ENCODE measurements at places on chromosomes 7 and 10. TPM values are rescaled to one million over a fixed set of nuclear protein-coding genes. Genes with fewer than 3 reads are reported as not detected.

SLC26A5 gene
- total RNA-seq, result 0.78 TPM

ABCB4 gene
- 7.4 TPM for total RNA-seq

CFTR gene
- 0.30 TPM for total RNA-seq

ABHD11 gene
- 11.4 TPM for total RNA-seq

EEPD1 gene
- 15.4 TPM for total RNA-seq

TAC1 gene
- not detected for total RNA-seq

RGS10 gene
- total RNA-seq, result 28.9 TPM

DNA sequence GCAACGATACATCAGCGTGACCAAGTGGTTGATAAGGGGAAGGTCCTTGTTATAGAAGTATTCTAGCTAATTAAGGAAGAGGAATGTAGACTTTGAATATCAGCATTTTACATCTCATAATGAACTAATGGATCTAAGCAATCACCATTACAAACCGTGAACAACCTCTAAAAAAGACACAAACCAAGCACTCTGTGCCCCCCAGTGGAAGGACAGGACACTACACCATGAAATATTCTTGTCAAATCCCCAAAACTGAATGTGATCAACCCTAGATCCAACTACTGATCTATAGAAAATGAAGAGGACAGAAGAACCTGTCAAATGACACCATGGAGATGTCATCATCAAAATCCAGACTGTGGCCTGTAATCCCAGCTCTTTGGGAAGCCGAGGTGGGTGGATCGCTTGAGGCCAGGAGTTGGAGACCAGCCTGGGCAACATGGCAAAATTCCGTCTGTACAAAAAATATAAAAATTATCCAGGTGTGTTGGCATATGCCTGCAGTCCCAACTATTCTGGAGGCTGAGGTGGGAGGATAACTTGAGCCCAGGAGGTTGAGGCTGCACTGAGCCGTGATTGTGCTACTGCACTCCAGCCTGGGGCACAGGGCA, 111.3 kb upstream of the CARD11 start:
- no peak overlapping the region for H3K4me3 ChIP-seq
- DNase-seq, result peak; percentile 17
- H3K27me3 ChIP-seq, result no peaks in the 10 kb centered on the region
- no peaks in the 10 kb centered on the region for H3K4me1 ChIP-seq
- H3K36me3 ChIP-seq, result no peaks in the 10 kb centered on the region

GRCh38 chr7:131455001-131455400, 101.4 kb downstream of the PODXL start:
- no peak for DNase-seq
- H3K4me3 ChIP-seq, result no peak overlapping the region
- H3K27me3 ChIP-seq, result no peaks in the 10 kb centered on the region
- no peaks in the 10 kb centered on the region for H3K4me1 ChIP-seq
- no peaks in the 10 kb centered on the region for H3K36me3 ChIP-seq

DNA sequence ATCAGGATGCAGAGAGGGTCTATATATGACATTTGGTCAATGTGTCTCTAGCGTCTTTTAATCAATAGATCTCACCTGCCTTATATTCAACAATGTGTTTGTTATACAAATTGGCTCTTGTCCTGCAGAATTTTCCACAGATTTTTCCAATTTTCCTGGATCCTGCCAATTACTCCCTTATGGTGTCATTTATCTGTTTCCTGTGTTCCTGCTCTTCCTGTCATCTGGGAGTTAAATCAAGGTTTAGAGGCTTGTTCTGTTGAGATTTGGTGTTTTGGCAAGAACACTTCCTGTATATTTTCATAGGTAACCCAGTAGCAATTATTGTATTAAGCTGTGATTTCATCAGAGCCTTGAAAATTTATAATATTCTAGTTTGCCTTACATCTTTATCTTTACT, 8.8 kb upstream of the C10orf71 start:
- no peaks in the 10 kb centered on the region for H3K27me3 ChIP-seq
- H3K27ac ChIP-seq, result no peak overlapping the region
- no peaks in the 10 kb centered on the region for H3K4me1 ChIP-seq
- H3K36me3 ChIP-seq, result no peaks in the 10 kb centered on the region
- no peak for DNase-seq

DNA sequence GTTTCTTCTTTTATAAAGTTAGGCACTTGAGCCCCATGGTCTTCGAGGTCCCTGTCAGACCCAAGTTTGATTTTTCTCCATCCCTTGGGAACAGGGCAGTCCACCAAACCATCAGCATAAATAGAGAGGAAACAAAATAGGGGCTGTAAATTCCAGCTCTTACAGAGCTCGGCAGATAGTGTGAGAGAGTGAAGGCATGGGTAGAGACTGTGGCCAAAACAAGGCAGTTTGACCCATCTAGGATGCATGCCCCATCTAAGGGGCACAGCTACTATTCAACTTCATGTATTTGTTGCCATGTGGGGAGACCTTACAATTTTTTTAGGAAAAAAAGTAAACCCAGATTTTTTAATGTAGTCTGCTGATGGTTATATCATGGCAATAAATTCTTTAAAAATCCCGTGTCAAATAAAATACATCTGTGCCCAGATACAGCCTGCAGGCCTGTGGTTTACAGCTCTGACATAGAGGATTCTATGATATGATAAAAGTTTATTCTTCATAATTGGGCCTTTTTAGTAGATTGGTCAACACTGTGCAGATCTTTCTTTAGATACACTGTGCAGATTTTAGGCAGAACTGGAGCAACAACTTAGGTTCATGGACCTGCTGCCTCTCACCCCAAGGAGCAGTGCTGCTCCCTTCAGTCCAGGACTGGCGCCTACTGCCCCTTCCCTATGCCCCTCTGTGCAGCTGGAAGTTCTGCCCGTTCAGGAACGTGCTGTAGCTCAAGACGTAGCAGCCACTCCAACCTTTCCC, 5.3 kb downstream of the PPP1R3C start:
- no peak overlapping the region for H3K4me3 ChIP-seq
- peaks cover 19% of the 10 kb centered on the region for H3K36me3 ChIP-seq
- no peak for DNase-seq

GRCh38 chr10:87723500-87723899, 63.8 kb downstream of the PAPSS2 start:
- H3K4me3 ChIP-seq, result no peak overlapping the region
- H3K27ac ChIP-seq, result no peak overlapping the region
- no peaks in the 10 kb centered on the region for H3K27me3 ChIP-seq
- no peak for DNase-seq

GRCh38 chr10:44981172-44982113, 2.8 kb upstream of the DEPP1 start:
- no peak overlapping the region for H3K4me3 ChIP-seq
- H3K27me3 ChIP-seq, result no peaks in the 10 kb centered on the region
- H3K27ac ChIP-seq, result peak overlapping the region; percentile 87

GRCh38 chr10:105949721-105950120, 1214.8 kb downstream of the SORCS1 start:
- H3K36me3 ChIP-seq, result no peaks in the 10 kb centered on the region
- H3K27me3 ChIP-seq, result no peaks in the 10 kb centered on the region
- no peak for DNase-seq

DNA sequence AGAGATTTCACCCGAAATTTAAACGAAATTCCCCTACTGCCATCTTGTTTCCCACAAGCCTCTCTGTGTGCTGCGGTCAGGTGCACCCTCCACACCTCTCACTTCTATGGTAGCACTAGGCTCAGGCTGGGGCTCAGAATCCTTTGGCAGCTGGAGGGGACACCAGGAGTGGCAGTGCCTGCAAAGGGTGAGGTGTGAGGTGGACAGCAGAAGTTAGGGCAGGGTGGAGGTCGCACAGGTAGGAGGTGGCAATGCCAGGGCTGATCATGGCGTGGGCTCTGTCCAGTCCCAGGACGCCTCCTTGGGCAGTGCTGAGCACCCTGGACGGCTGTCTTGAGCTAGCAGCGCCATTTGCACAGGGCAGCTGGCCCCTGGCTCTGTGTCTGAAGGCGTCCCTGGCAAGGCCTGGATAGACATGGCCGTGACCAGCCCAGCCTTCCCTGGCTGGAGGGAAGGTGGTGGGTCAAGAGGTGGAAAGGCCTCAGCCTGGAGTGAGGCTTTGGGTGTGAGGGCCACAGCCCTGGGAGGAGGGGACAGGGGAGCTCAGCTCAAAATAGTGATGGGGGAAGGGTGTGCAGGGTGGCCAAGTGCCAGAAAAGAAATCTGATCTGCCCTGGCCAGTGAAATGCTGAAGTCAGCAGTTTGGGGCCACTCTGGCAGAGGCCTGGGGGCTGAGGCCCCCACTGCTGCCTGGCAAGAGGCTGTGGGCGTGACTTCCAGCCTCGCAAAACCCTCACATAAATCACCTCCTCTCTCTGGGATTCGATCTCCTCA, 40.0 kb downstream of the ZCCHC24 start:
- H3K36me3 ChIP-seq, result no peaks in the 10 kb centered on the region
- no peaks in the 10 kb centered on the region for H3K4me1 ChIP-seq
- no peak overlapping the region for H3K4me3 ChIP-seq
- H3K27ac ChIP-seq, result no peak overlapping the region

DNA sequence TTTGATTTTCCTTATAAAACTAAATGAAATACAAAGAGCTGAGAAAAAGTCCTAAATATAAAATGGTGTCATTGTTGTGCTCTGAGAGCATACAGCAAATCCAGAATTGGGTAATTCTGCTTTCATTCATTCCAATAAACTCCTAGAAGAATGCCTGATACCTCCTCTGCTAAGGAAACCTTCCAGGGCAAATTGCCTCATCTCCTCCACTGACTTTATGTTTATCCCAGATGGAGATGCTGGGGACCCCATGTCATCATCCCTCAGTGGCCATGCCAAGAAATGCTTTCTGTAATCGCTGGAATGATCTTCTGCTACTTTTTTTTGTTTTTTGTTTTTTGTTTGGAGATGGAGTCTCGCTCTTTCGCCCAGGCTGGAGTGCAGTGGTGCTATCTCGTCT, 119.3 kb upstream of the PRKCQ start:
- H3K27ac ChIP-seq, result no peak overlapping the region
- no peaks in the 10 kb centered on the region for H3K27me3 ChIP-seq
- no peak overlapping the region for H3K4me3 ChIP-seq
- no peaks in the 10 kb centered on the region for H3K36me3 ChIP-seq
- H3K4me1 ChIP-seq, result no peaks in the 10 kb centered on the region
- DNase-seq, result no peak

GRCh38 chr10:31090894-31091607, 59.4 kb upstream of the ZNF438 start:
- H3K36me3 ChIP-seq, result no peaks in the 10 kb centered on the region
- H3K27me3 ChIP-seq, result no peaks in the 10 kb centered on the region
- no peak overlapping the region for H3K4me3 ChIP-seq

GRCh38 chr10:118153287-118153686, 106.5 kb upstream of the RAB11FIP2 start:
- H3K27ac ChIP-seq, result no peak overlapping the region
- no peak overlapping the region for H3K4me3 ChIP-seq
- no peak for DNase-seq
- no peaks in the 10 kb centered on the region for H3K36me3 ChIP-seq
- H3K27me3 ChIP-seq, result no peaks in the 10 kb centered on the region

- no peak overlapping the region for H3K4me3 ChIP-seq
- H3K4me1 ChIP-seq, result no peaks in the 10 kb centered on the region
- no peak for DNase-seq
- H3K27me3 ChIP-seq, result no peaks in the 10 kb centered on the region
- no peaks in the 10 kb centered on the region for H3K36me3 ChIP-seq
- no peak overlapping the region for H3K27ac ChIP-seq
Observed at GRCh38 chr10:71136036-71136721, 76.2 kb upstream of the UNC5B start.

DNA sequence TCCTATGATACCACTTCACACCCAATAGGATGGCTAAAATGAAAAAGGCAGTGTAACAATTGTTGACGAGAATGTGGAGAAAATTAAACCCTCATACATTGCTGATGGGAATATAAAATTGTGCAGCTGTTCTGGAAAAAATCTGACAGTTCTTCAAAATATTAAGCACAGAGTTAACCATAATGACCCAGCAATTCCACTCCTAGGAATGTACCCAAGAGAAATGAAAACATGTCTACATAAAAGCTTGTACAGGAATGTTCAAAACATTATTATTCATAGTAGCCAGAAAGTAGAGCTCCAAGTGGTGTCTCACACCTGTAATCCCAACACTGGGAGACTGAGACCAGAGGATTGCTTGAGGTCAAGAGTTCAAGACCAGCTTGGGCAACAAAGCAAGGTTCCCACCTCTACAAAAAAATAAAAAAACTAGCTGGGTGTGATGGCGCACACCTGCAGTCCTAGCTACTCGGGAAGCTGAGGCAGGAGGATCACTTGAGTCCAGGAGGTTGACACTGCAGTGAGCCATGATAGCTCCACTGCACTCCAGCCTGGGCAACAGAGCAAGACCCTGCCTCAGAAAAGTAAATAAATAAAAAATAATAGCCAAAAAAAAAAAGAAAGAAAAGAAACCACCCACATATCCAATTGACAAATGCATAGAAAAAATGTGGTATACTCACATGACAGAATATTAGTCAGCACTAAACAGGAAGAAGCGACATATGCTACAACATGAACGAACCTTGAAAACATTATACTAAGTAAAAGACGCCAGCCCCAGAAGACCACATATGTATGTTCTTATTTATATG, 5.0 kb downstream of the RHEB start:
- peaks cover 9% of the 10 kb centered on the region for H3K4me1 ChIP-seq
- H3K4me3 ChIP-seq, result no peak overlapping the region
- no peak overlapping the region for H3K27ac ChIP-seq
- DNase-seq, result no peak
- no peaks in the 10 kb centered on the region for H3K36me3 ChIP-seq

- no peak overlapping the region for H3K4me3 ChIP-seq
- no peak overlapping the region for H3K27ac ChIP-seq
- no peaks in the 10 kb centered on the region for H3K27me3 ChIP-seq
- no peak for DNase-seq
- H3K4me1 ChIP-seq, result no peaks in the 10 kb centered on the region
Observed at GRCh38 chr10:25820874-25821273, 113.2 kb upstream of the MYO3A start.

DNA sequence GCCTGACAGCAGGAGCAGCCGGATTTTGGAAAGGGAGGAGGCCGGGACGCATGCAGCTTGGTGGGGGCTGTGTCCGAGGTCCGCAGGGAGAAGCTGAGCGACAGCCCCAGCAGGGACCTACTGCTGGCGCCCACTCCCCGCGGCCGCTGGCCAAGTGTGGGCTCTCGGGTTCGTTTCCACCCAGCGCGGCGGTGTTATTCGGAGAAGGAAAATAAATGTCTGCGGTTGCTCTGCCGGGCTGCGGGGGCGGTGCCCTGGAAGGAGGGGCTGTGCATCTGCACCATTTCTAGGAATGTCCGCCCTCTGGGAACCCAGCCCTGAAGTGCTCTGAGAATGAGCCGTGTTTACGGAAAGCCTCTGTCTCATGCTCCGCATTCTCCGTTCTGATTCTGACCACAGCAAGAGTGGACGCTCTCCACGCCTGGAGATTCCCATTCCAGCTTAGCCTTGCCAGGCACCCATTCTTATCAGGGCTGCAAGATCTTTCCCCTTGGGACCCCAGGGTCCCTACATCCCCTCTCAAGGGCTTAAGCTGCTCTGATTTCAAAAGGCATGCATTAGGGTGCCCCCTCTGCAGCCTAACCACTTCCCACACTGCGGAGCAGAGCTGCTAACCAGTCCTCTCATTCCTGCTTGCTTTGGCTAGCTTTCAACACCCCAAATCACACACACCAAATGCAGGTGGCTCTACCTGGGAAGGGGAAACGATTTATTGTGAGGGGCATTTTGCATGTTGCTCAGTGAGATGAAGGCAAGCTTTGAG, 256.6 kb upstream of the GLI3 start:
- peaks cover 1% of the 10 kb centered on the region for H3K4me1 ChIP-seq
- no peaks in the 10 kb centered on the region for H3K36me3 ChIP-seq
- H3K27me3 ChIP-seq, result no peaks in the 10 kb centered on the region
- peak; percentile 89 for DNase-seq
- H3K4me3 ChIP-seq, result peak overlapping the region; percentile 35
- H3K27ac ChIP-seq, result no peak overlapping the region

- H3K27me3 ChIP-seq, result no peaks in the 10 kb centered on the region
- no peaks in the 10 kb centered on the region for H3K4me1 ChIP-seq
- no peak for DNase-seq
- no peak overlapping the region for H3K4me3 ChIP-seq
- H3K27ac ChIP-seq, result no peak overlapping the region
- H3K36me3 ChIP-seq, result no peaks in the 10 kb centered on the region
Observed at GRCh38 chr10:70598857-70599295, 3.7 kb downstream of the PRF1 start.

Measured in aorta (tissue), 5 donors.